ENCODE measurements at places on chromosomes 4 and X. TPM values are rescaled to one million over a fixed set of nuclear protein-coding genes. Genes with fewer than 3 reads are reported as not detected.

Gene RASGEF1B
- total RNA-seq: 17.7 TPM

Gene TCEAL7
- 6.3 TPM for total RNA-seq

Gene GABRA4
- 2.3 TPM for total RNA-seq

Gene XPNPEP2
- total RNA-seq: not detected

Gene FAM199X
- total RNA-seq: 16.6 TPM

Gene RAB9B
- not detected for total RNA-seq

Gene TAF7L
- total RNA-seq: not detected

Gene MTMR8
- total RNA-seq: 2.1 TPM

Gene GIMD1
- not detected for total RNA-seq

Gene ZNF711
- 2.9 TPM for total RNA-seq

Gene IBSP
- not detected for total RNA-seq

Gene DCHS2
- total RNA-seq: 0.57 TPM
